Foreskin fibroblast (primary cell): ENCODE measurements at places on chromosomes 7 and 10.

DNA sequence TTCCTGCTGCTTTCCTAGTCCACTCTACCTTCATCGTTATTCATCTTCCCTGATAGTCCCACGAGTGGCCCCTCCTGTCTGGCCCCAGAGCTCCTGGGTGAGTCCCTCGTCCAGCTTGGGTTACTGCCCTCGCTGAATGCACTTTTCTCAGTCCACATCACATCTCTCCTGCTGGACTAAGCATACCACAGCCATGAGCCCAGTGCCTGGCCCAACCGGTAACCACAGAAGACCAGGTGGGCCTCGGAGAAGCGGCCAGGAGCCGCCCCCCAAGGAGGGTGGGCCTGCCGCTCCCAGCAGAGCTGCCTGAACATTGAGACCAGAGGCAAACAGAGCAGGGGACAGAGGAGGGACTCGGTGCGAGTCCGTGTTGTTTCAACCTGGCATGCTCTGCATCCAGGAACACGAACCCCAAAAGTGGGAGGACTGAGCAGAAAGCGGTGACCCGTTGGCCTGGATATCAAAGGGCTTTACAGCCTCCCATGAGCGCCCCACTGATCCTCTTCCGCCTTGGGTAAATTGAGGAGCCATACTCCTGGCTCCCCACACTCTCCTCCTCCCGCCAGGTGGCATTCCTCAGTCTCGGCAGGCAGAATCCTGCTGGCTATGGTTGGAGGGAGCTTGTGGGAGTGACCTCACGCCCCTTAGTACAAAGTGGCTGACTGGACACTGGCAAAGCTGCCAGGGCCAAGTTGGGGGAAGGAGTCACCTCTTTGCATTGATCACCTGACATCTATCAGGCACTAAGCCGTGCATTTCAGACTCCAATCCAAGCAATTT is 13.3 kb downstream of the TMEM72 start:
- no peak for DNase-seq

DNA sequence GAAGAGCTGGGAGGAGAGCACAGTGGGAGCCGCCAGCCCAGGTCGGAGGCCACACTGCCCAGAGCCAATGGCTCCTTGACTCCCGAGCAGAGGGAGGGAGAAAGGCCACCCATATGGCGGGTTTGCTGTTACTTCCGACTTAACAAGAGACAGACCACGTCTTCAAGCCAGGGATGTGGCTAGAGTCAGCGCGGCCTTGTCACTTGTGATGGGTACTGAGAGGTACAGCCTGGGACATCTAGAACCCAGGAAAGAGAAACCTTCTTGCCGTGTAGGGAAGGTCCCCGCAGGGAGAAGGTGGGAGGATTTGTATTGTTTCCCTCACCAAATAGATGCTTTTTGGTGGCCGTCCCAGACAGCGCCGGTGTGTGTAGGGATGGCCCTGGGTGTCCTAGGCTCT is 127.6 kb downstream of the PAXIP1 start:
- DNase-seq = no peak

DNA sequence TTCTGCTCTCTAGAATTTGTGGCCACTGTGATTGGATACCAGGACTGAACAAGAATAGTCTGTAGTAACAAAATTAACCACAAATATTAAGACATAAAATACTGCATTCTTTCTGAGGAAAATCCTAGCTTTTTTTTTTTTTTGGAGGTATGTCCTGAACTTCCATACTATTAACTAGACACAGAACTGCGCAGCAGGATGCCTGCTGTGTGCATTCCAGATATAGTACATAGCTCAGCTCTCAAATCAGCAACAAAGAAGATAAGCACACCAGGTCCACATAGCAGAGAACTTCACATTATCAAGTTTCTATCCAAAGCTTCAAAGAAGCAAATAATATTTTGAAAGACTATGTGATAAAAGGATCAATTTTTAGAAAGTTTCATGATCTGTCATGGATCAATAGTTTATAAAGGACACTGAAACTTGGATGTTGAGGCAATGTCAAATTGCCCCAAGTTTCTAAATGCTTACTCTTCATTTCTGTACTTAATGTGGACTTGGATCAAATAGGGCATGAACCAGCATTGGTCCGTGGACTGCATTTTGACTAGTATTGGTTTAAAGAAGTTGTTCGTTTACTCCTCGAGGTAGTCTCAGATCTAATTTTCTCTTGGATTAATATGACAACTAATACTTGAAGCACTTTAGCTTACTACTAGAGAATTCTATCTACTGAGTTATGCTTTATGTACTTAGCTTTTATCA is 15.4 kb downstream of the NAMPT start:
- no peak for DNase-seq

GRCh38 chr10:62188021-62188616 is 80.5 kb downstream of the RTKN2 start:
- no peak for DNase-seq

DNA sequence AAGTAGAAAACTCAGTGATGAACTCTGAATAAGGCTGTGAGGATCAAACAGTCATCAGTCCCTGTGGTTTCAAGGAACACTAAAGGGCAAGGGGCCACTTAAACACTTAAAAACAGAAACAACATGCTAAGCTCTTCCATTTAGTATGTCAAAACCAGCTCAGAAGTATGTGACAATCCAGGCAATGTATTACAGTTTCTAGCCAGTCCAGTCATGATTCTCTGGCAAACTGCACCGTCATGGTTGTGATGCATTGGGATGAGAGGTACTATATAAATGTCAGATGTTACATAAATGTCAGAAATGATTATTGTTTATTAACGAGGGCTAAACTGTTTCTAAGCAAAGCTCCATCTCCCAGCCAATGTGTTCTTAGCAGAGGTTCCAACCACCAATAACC is 4.7 kb upstream of the CREB5 start:
- peak; percentile 86 for DNase-seq

DNA sequence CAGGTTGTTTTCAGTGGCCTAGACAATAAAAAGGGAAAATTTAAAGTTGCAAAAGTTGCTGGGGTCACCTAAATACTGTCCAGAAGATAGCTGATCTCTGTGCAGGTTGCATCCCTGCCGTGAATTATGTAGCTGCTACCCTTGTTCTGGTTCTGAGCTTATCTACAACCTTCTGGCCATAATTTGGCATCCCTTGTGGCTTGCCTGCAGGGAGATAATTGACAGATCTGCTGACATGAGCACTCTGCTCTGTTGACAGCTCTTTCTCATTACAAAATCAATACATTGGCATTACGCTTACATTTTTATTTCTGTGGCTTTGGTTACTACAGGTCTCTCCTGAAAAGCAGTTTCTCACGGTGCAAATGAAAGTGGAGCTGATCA is 29.3 kb upstream of the HECTD2 start:
- no peak for DNase-seq

GRCh38 chr10:78065611-78066010 is 31.9 kb downstream of the RPS24 start:
- DNase-seq = no peak

DNA sequence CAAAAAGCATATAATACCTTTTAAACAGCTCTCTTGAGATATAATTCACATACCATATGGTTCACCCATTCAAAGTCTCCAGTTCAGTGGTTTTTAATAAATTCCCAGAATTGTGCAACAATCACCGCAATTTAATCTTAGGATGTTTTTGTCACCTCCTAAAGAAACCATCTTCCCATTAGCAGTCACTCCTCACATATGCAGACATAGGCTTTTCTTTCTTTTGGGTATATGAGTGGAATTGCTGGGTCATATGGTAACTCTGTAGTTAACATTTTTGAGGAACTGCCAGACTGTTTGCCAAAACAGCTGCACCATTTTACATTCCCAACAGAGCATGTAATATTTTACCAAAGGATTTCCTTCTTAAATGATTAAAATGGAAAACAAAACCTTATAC is 57.0 kb downstream of the CC2D2B start:
- DNase-seq = no peak

- DNase-seq = peak; percentile 70
These were observed 32.6 kb downstream of the DUSP5 start for GRCh38 chr10:110530131-110530831.

DNA sequence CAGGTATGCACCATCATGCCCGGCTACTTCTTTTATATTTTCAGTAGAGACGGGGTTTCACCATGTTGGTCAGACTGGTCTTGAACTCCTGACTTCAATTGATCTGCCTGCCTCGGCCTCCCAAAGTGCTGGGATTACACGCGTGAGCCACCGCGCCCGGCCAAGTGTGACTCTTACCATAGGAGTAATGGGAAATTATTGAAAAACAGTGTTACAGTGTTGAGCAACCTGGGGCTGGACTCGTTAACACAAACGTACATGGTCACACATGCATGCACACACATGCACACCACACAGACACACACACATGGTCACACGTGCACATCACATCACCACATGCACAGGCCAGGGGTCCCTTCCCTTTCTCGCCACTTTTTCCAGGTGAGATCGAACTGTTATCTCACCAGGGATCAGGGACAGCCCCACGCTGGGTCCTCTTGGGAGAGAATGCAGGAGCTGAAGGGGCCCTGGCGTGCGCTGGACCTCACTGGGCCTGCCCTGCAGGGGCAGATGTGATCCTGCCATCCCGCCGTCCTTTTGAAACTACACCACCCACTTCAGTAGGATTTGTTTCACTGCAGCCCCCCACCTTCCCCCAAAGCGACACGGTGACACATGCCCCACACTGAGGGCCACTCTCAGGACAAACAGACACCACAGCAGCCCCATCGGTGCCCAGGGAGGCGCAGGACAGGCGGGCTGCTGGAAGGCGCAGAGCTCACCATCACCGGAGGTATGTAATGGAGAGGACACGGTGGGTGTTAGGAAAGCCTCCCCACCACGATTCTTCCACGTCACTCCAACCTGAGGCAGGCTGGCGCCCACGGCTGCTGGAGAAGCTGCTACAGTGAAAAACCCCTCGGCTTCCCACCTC is 10.2 kb downstream of the RADIL start:
- no peak for DNase-seq
